ENCODE measurements at places on chromosomes 3 and 15.

DNA sequence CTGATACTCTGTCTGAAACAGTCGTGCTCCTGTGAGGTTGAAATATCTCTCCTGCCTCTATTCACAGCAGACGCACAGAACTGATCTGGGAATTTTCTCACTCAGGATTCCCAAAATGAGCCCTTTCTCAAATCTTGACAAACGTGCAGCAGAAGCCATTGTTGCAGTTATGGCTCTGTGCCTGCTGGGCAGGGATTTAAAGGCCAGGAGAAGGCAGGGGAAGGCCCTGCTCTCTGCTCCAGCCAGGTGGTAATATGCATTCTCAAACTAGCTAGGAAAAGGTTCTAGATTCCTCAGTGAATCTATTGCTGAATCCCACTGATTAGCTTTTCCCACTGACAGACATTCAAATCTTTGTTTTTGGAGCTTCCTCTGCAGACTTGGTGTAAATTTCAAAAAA is 2.2 kb downstream of the MINAR1 start:
- DNase-seq, result no peak

DNA sequence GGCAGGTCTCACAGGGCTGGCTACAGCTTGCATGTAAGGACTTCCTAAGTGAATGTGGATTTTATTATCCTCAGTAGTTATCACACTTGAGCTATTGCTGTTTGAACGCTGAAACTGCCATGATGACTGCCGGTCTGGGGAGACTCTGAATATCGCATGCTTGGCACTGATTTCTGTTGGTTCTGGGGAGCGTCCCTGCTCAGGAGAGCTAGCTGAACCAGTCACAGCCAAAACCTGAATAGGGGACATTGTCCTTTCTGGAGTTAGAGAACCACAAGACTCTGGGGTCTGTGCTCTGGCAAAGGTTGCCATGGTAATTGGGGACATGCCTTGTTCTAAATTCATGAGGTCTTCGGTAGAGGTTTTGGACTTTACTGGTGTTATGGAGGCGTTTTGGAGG is 30.8 kb downstream of the CMSS1 start:
- DNase-seq, result no peak

- no peak for DNase-seq
These were observed 84.6 kb downstream of the MESD start for GRCh38 chr15:80904998-80905397.

DNA sequence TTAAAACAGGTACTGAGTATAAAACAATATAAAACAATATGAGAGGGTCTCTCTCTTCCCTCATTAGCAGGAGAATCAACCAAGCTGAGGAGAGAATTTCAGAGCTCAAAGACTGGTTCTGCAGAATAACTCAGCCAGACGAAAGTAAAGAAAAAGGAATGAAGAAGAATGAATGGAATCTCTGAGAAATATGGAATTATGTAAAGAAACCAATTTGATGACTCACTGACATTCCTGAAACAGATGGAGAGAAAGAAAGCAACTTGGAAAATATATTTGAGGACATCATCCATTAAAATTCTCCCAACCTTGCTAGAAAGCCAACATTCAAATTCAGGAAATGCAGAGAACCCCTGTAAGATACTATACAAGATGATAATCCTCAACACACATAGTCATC is 630.9 kb downstream of the PYDC2 start:
- peak; percentile 35 for DNase-seq

DNA sequence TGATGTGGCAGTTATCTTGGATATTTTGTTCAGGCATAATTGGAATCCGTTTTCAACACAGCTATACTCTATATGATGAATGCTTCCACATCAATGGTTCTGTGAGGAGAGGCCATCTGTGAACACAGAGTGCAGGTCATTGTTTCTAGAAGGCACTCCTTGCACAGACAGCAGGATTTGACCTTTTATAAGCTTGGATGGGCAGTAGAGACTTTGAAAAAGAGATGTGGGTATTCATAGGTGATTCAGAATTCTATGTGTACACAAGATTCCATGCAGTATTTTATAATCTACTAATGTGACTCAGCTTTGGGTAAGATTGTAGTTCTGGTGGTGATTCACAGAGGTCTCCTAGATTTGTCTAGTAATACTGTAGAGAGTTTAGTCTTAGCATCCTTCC is 12.5 kb downstream of the ARPP21 start:
- DNase-seq, result no peak

DNA sequence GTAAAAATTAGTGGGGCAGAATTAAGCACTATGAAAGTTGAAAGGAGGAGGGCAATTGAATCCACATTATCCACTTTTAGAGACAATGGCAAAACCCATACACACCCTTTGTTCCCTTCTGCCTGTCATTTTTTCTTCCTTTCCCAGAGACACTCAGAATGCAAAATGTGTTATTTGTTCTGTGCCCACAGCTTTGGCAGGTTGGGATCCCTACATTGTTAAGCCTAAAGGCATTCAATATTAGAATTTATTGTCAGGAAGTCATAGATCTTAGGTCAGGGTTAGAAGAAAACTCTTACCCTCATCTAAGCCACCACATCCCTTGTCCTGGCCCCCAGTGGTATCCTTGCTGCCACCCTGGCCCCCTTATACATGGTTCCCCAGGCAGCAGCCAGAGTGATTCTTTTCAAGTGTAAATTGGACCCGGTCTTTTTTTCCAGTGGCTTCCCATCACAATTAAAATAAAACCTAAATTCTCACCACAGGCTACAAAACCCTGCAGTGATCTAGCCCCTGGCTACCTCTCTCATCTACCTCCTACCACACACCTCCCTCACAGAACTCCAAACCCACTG is 470.1 kb upstream of the ATP11B start:
- no peak for DNase-seq

DNA sequence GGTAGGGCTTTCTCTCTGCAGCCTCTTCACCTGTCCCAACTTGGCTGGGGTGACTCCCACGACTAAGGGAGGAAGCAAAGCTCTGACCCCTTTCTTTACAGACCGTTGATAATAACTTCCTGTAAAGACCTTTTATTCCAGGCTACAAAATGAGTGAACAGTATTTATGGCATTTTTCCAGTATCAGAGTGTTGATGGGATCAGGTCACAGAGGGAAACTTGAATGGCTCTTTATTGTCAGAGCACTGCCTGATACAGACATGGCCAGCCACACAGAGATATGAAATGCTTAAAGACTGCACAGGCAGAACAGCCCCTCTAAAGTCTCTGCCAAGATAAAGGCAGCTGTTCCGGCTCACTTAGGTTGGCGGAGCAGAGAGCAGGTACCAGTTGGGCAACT is 1033.9 kb upstream of the NR2F2 start:
- DNase-seq, result no peak

DNA sequence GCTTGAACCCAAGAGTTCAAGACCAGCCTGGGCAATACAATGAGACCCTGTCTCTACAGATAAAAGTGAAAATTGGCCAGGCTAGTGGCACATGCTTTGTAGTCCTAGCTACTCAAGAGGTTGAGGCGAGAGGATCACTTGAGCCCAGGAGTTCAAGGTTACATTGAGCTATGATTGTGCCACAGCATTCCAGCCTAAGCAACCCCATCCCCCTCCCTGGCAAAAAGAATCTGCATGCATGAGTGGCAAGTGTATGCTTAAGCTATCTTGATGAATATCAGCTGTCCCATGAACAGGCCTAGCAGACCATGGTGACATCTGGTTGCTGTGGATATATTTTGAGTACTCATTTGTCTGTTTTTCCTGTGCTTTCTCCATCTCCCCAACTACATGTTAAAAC is 4.7 kb downstream of the ATRIP start:
- no peak for DNase-seq

DNA sequence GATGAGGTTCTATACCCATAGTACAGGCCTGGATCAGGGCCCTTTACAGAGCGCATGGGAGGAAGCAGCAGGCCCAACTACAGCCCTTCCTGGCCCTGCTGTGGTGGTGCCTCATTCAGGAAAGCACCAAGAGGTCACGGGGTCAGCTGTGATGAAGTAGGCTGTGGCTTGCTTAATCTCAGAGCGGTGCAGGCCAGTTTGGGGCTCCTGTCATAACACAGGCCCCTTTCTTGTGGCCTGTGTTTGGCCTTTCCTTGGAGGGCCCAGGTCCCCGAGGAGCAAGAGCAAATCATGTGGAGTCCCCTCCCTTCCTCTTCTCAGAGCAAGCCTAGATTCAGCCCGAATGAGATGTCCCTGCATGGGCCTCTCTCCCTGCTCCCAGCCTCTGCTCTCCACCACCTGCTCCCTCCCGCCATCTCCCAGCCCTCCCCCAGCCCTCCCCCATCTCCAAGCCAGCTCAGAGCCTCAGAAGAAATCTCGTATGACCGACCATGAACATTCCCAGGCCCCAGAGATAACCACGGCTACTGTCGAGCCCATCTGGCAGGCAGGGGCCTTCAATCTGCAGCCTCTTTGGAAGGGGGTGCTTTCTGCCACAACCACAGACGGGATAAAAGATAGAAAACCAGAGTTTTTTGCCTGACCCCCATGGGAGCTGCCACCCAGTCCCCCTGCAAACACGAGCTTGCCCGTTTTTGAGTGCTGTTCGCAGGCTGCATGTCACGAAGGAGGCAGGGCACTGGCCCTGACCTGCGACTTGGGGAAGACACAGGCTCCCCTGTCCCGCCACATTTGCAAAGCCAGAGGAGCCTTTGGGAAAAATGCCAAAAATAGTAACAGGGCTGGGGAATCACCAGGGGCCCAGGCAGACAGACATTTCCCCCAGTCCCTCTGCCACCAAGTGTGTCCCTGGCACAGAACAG is 32.3 kb upstream of the DUSP7 start:
- DNase-seq, result no peak

DNA sequence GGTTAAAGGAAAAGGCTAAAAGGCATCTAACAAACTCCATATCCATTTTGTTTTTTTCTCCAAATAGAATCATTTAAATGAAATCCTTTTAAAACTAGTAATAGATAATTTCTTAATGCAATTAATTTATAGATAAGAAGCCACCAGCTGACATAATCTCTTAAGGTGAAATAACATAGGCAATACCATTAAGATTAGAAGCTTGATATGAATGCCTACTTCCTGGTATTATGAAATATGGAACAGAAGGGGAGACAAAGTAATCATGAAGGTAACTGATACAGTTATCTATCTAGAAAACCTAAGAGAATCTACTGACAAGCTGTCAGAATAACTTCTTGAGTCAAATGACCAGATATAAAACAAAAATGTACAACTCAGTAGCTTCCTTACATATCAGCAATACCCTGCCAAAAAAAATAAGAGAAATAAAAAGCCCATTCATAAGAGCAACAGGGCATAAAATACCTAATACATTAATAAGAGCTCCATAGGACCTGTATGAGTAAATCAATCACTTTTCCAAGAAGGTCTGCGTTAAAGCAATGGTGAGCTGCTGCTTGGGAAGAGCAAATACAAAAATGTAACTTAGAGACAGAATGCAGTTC is 10.7 kb downstream of the EHD4 start:
- DNase-seq, result no peak

DNA sequence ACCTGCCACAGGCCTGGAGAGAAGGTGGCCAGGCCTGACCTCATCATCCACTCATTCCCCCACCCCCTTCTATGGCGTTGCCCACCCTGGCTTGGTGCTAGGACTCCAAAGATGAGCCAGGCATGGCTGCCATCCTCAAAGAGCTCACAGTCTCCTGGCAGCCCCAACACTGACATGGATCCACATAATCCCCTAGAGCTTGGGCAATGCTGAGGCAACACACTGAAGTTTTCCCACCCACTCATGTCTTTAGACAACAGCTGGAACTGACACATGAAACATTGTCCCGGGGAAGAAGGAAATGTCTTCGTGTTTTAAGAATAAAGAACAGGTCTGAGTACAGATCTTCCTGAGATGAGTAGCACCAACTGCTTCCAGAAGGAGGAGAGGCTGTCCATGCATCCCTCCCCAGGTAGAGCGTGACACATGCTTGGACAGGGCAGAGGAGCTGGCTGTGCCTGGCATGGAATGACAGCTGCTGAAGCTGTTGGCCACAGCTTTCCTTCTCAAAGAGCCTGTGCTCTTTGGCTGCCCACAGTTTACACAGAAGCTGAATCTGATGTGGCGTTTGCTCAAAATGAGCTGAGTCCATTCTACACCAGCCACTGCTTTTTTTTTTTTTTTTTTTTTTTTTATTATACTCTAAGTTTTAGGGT is 70.1 kb downstream of the HOMER2 start:
- DNase-seq, result no peak

- DNase-seq, result no peak
These were observed 340.4 kb upstream of the KCNMB2 start for GRCh38 chr3:178195824-178196223.

DNA sequence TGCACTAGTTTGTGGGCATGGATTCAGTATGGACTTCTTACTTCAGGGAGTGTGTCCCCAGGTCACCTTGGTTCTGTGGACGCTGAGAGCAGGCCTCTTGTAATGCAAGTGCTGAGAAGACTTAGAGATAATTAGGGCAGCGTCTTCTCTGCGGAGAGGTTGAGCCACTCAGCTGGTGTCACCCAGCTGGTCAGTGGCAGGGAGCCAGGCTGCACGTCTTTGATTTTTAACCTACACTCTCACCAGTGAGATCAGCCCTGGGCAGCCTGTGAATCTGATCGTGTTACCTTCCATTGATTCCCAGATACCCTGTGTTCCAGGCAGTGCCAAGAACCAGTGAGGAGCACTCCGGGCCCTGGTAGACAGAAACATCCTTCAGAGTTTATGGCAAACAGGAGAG is 92.6 kb downstream of the SLCO3A1 start:
- no peak for DNase-seq

DNA sequence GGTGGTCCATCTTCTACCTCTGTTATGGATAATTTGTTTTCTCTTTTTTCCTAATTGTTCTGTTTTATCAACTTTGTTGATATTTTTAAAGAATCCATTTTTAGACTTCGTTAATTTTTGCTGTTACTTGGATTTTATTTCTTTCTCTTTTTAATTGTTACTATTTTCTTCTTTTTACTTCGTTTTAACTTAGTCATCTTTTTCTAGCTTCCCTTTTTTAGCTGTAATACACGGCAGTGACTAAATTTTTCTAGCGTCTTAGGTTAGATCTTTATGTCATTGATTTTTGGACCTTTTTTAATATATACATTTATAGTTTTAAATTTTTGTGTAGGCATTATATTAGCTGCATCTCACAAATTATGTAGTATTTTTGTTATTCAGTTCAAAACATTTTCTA is 33.1 kb downstream of the ARIH2 start:
- DNase-seq, result no peak

- DNase-seq, result peak; percentile 94
These were observed at the start of gene ANKRD28 for GRCh38 chr3:15797642-15798303. Gene ANKRD28, minus strand, starts transcription at chr3:15797979. Its CDS starts 1,458 bp downstream, at chr3:15796521.

GRCh38 chr3:38270606-38271005 is 5.0 kb downstream of the SLC22A13 start:
- DNase-seq, result no peak

DNA sequence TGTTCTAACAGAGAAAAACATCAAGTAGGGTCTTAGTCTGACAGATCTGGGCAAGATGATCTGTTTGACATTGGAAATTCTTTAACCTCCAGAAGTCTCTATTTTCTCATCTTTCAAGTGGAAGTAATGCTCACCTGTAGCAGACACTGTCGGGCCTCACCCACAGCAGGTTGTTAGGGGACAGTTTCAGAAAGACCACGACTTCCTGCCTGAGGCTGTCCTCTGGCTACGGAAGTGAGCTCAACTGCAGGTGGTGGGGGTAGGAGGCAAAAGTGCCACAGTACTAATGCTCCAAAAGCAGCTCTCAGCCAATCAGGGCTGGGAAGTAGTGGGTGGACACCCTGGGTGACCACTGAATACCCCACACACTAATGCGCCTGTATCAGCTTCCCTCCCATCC is 111.4 kb upstream of the TOPAZ1 start:
- no peak for DNase-seq

Measured in retinal pigment epithelial cell (primary cell).